ENCODE measurements at places on chromosomes 12 and 14. TPM values are rescaled to one million over a fixed set of nuclear protein-coding genes. Genes with fewer than 3 reads are reported as not detected.

- DNase-seq, result no peak
These were observed 125.6 kb downstream of the RBM19 start for GRCh38 chr12:113840401-113841042.

GRCh38 chr14:46581036-46581671 lies 70.4 kb downstream of the RPL10L start:
- DNase-seq, result peak; percentile 8

- no peak for DNase-seq
These were observed 32.9 kb upstream of the ZNF740 start for GRCh38 chr12:53147653-53148052.

DNA sequence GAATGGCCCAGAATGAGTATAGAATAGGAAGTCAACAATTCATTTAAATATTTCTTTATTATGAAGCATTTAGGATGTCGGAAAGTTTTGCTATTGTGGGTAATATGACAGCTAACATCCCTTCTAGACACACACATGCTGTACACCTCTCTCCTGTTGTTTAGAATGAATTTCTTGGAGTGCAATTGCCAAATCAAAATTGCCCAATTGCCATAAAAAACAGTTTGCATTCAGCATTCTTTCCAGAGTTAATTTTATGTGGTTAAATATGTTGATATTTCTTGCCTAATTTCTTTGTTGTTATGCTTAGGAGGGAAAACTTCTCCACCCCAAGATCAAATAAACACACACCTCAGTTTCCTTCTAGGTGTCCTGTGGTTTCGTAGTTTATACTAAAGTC lies 16.9 kb upstream of the SMCO2 start:
- DNase-seq, result no peak

DNA sequence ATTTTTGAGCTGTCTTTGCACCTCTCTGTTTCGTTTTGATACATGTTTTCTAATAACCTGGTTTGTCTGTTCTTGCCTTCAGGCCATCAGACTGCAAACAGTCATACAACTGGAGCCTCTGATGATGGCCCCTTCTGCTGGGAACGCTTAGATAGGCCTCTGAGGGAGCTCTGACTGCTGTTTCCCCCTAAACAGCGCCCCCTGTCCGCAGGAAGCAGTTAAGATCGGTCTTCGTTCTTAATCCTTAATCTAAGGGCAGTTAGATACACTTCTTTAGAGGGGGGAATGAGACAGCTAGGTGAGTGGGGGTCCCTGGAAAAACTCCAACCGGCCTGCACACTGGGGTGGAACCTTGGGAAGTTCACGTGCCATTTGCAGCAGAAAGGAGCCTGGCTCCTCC lies 1338.8 kb upstream of the SEL1L start:
- DNase-seq, result no peak

- no peak for DNase-seq
These were observed 2.0 kb downstream of the PSME2 start for GRCh38 chr14:24144451-24144850.

DNA sequence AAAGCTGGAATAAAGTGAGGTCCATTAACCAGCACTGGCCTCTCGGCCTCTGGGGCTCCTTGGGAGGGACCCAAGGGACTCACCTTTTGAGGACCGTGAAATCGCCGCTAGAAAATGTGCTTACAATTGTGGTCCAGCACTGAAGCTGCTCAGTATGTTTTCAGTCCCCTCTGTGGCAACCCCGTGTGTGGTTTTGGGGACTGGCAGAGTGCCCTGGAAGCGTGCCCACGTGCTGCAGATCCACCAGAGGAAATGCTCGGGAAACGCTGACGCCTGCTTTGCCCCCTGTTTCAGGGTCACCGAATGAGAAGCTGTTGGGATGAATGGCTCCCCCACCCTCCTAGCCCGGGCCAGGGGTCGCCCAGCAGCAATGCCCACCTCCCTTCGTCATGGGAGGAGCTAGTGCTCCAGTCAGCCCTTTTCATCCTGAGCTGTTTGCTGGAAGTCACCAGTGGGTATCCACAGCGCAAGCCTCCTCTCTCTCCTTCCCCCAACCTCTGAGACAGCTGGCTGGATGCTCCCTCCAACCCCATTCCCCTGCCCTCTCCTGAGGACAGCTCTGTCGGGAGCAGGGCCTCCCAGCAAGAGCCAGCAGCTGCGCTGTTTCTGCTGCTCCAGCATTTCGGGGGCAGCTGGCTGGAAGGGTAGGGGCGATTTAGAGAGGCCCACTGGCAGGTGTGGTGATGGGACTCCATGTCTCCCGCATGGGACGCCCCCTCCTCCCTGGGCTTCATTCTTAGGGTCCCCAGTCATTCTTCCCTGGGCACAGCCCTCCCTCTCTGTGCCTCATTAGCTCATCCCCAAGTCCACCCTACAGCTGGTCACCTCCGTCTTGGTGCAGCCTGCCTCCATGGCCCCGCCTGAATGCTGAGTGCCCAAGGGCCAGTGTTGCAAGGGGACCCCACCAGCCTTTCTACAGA lies 33.2 kb upstream of the PPP1R13B start:
- DNase-seq, result peak; percentile 46

The OLR1 gene
- 51.6 TPM for total RNA-seq

The RD3L gene
- not detected for total RNA-seq

The GPR135 gene
- total RNA-seq, result 2.4 TPM

The PROX2 gene
- total RNA-seq, result not detected

The PTHLH gene
- total RNA-seq, result 0.48 TPM

All from HFFc6 (cell line).